ENCODE measurements at places on chromosomes 3 and 15.

DNA sequence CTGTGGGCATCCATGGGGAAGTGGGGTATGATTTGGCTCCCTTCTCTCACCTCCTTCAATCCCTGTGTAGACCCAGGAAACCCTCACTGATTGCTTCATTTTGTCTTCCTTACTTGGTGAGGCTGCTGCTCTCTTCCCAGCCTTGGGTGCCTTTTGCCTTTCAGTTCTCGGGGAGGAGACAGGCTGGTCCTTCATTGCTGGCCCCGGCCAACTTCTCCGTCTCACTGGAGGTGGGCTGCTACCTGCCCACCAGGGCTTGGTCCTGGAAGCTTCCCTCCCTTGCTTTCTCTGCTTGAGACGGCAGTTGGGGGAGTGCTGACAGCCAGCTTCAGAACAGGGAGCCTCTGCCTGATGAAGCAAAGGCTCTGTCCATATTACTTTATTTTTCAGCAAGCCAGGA, 4.7 kb downstream of the FOXL2 start:
- DNase-seq, result no peak

- DNase-seq, result no peak
Observed at GRCh38 chr3:140715035-140715434, 37.2 kb downstream of the TRIM42 start.

- peak; percentile 53 for DNase-seq
Observed at GRCh38 chr15:37891766-37892368, 42.6 kb upstream of the TMCO5A start.

DNA sequence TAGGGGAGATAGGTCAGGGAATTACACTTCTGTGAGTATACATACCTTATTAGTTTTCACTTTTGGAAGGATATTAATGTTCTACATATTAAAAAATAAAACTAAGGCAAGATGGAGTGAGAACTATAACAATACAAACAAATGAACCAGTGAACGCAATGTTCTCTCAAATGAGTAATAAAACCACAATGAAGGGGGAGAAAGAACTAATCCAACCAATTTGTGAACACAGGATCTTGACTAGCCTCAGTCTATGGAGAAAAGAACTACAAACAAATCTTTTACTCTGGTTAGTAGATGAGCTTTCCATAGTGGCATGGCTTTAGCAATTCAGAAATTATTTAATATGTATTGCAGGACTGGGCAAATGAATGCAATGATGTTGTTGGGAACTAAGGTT, 26.9 kb upstream of the ATOSA start:
- no peak for DNase-seq

DNA sequence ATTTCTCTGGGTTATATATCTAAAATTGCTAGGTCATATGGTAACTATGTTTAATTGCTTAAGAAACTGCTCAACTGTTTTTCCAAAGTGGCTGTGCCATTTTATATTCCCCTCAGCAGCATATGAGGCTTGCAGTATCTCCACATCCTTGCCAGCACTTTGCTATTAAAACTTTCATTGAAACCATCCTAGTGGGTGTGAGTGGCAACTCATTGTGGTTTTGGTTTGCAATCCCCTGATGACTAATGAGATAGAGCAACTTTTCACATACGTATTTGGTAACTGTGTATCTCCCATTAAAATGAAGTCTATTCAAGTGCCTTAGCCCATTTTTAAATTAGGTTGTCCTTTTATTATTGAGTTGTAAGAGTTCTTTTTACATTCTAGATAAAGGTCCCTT, 17.3 kb downstream of the KPNA1 start:
- DNase-seq, result no peak

DNA sequence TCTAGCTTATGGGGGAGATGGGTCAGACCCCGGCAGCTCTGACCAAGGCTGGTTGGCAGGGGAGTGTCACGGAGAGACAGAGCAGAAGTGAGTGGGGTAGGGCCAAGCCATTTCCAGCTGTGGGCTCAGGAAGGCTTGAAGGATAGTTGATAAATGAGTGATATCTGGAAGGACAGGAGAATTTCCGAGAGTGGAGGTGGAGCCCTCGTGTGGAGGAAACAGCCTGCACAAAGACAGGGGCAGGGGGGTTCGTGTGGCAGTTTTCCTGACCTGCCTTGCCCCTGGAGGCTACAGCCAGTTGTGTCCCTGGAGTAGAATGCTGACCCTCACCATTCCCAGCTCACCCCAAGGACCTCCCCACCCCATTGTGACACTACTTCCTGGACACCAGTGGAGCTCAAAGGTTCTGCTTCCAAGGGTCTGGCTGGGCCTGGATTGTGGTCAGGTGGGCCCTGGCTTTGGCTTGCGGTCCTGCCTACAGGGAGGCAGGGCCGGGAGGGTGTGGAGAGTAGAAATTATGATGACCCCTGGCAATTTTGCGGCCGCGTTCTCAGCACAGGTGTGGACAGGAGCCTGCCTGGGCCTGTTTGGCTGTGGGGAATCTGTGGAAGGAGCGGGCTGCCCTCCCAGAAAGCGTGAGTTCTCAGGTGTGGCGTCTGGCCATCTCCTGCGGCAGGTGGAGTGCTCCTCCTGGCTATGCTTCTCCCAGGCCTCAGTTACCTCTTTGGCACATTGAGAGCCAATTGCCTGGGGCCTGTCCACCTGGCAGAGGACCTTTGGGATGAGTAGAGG, at the start of gene SLC22A14:
SLC22A14 (plus strand) TSS at position 400 of the 792 bp plus-strand sequence. CDS start 23,733 bp downstream, outside the sequence.
- no peak for DNase-seq

- DNase-seq, result peak; percentile 60
Observed at GRCh38 chr3:127015282-127016042, 32.5 kb downstream of the PLXNA1 start.

DNA sequence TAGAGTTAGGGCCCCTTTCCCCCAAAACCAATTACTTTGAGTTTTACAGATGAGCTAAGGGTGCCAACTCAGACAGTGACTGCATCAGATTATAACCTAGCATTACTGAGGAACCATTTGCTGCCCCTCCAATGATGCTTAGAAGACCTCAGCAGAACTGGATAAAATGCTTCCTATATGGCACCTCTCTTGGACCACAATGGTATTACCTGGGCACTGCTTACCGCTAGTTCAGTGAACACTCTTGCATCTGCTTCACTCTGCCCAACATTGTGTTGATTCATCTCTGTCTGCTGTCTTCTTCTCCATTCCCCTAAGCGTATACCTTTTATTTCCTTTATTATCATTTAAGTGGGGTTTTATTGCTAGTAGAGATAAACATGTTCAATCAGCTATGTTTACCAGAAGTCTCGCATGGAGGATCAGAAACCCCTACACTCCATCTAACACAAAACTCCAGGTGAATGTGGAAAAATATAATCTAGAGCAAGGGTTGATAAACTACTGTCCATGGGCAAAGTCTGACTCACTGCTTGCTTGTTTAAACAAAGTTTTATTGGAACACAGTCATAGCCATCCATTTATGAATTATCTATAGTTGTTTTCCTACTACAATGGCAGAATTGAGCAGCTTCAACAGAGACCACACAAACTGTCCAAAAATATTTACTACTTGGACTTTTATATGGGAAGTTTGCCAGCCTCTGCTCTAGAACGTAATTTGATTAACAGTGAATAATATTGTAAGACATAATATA, 100.2 kb upstream of the PTX3 start:
- DNase-seq, result no peak

Data from NCI-H1417 (cell line).